ENCODE measurements at places on chromosomes 5 and 9.

DNA sequence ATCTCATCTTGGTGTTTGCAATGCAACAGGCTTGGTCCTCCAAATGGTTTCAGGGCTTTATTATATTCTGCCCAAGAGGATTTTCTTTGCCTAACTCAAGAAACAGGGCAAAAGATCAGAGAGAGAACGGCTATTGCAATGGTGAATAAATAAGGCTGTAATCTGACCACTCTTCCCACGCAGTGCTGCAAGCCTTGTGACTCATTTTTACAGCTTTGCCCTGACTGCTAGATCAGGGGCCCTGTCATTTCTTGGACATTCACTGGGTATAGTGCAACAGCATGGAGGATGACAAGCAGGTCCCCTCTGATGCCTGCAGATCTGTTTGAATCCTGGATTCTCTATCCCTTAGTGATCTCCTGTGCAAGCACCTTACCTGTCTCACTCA lies 459.1 kb downstream of the EBF1 start:
- DNase-seq, result no peak

- DNase-seq, result no peak
Measured at GRCh38 chr9:117412006-117412715, 2.7 kb downstream of the ASTN2 start.

GRCh38 chr5:10645671-10646070 lies 81.8 kb downstream of the ANKRD33B start:
- DNase-seq, result no peak

- DNase-seq, result no peak
Measured at GRCh38 chr5:121897341-121897740, 45.7 kb downstream of the FTMT start.

DNA sequence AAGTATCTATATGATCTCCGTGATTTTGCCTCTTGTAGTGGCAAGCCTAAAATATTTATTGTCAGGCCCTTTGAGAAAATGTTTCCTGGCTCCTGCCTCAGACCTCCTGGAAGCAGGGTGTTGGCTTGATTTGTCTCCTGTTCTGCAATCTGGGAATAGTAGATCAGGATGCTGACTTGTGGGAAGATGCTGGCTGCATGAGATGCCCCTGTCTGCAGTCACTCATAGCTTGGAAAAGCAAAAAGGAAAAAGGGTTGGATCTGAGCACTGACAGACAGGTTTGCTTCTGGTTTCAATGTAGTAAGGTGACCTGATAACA lies 16.7 kb downstream of the TJP2 start:
- no peak for DNase-seq

- no peak for DNase-seq
Measured at GRCh38 chr5:151475388-151475787, 28.0 kb downstream of the SLC36A1 start.

DNA sequence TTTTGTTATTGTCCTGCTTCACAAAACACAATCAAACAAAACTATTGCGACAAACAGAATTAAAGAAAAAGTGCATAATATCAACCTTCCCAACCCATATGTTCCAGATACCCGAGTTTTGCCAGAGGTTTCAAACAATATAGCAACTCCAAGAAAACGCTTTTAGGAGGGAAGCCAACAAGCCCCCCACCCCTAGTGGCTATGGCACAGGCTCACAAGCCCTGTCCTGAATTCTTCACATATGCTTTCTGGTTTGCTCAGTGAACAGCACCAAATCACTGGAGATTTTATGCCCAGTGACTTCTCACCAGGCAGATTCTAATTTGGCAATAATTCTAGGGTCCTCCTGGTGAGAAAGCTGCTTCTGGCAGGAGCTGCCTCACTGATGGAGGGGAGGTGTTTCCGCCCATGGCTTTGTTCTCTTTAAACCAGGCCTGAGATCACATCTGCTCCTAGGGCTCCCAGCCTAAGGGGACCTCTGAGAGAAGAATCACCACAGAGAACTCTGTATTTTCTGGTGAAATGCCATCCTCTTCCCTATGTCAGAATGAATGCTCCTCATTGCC lies 1982.4 kb downstream of the EFNA5 start:
- DNase-seq, result no peak

- no peak for DNase-seq
Measured at GRCh38 chr9:105005186-105005585, 77.2 kb upstream of the ABCA1 start.

DNA sequence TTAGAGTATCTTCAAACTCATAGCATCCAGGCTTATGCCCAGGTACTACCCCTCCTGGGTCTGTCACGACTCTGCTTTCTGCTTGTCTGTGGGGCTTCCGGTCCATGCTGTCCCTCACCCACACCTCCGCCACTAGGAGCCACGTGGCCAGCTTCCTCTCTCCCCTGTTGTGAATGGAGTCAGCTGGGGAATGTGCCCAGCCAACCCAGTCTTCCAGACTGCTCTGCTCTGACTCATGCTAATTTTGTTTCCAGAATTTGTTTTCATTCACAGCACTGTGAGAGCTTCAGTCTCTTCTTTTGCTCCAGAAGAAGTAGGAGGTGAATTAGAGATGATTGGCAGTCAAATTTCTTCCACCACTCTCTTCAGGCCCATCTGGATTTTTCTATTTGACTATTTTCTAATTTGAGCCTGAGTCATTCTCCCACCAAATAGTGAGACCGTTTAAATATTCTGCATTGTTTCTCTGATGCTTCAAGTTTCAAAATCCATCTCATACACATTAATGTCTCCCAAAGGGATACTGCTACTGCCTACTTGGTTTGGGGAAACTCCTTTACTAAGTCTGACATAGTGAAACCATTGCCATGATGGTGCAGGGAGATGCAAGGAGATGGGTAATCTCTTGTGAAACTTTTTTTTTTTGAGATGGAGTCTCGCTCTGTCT lies 424.1 kb upstream of the KIF2A start:
- DNase-seq, result no peak
